ENCODE measurements at places on chromosomes 2 and 18. TPM values are rescaled to one million over a fixed set of nuclear protein-coding genes. Genes with fewer than 3 reads are reported as not detected.

KCNF1 gene
- total RNA-seq, result not detected

WNT6 gene
- not detected for total RNA-seq

IL36A gene
- 0.32 TPM for total RNA-seq

HOXD10 gene
- not detected for total RNA-seq

IL1RL1 gene
- 16.2 TPM for total RNA-seq

PROM2 gene
- 1.4 TPM for total RNA-seq

CNDP1 gene
- 0.20 TPM for total RNA-seq

UBE2F gene
- total RNA-seq, result 79.1 TPM

TCF23 gene
- 0.05 TPM for total RNA-seq

PAX3 gene
- total RNA-seq, result not detected

FAM237A gene
- not detected for total RNA-seq

MSH2 gene
- 44.0 TPM for total RNA-seq

CYTIP gene
- 484 TPM for total RNA-seq

ZNF532 gene
- 0.93 TPM for total RNA-seq

PTGR3 gene
- 27.0 TPM for total RNA-seq

SH3BP4 gene
- total RNA-seq, result 0.12 TPM

SH2D6 gene
- 0.83 TPM for total RNA-seq

GLB1L gene
- total RNA-seq, result 5.3 TPM

DSG4 gene
- total RNA-seq, result not detected

EML6 gene
- 0.54 TPM for total RNA-seq

SAG gene
- total RNA-seq, result not detected

ZNF892 gene
- 3.2 TPM for total RNA-seq

ZEB2 gene
- total RNA-seq, result 9.2 TPM

WDR33 gene
- 79.3 TPM for total RNA-seq

ANKRD29 gene
- total RNA-seq, result 0.20 TPM

RGPD4 gene
- total RNA-seq, result not detected

RBM43 gene
- 4.6 TPM for total RNA-seq

PDE1A gene
- total RNA-seq, result not detected

ADRA2B gene
- 0.07 TPM for total RNA-seq

ATF2 gene
- total RNA-seq, result 62.4 TPM

CCDC85A gene
- total RNA-seq, result not detected

LAMA1 gene
- not detected for total RNA-seq

HOXD3 gene
- total RNA-seq, result not detected

CELF4 gene
- not detected for total RNA-seq

ANKRD30BL gene
- total RNA-seq, result not detected

ERFE gene
- total RNA-seq, result not detected

AOX1 gene
- 0.32 TPM for total RNA-seq

LIPG gene
- total RNA-seq, result not detected

GPR75 gene
- 4.4 TPM for total RNA-seq

OXER1 gene
- total RNA-seq, result 0.49 TPM

NPAS2 gene
- 1.5 TPM for total RNA-seq

FEV gene
- not detected for total RNA-seq

G6PC2 gene
- total RNA-seq, result not detected

YPEL5 gene
- 34.7 TPM for total RNA-seq

PROKR1 gene
- total RNA-seq, result 0.05 TPM

TMEM178A gene
- not detected for total RNA-seq

RAD51AP2 gene
- total RNA-seq, result not detected

AGXT gene
- total RNA-seq, result not detected

Measured in T-helper 1 cell treated with Interleukin-12 subunit alpha and Interleukin-12 subunit beta and Interleukin-4 antibody, amounts not matched to agents 30 ng/mL and 1 ng/mL, for 36 hours (primary cell).